Inflammatory macrophage (primary cell): ENCODE measurements at places on chromosomes 2 and 18.

GRCh38 chr2:29223851-29224692 is 108.9 kb downstream of the CLIP4 start:
- peak; percentile 89 for DNase-seq

- no peak for DNase-seq
These were observed 11.2 kb downstream of the PMAIP1 start for GRCh38 chr18:59910967-59911366.

DNA sequence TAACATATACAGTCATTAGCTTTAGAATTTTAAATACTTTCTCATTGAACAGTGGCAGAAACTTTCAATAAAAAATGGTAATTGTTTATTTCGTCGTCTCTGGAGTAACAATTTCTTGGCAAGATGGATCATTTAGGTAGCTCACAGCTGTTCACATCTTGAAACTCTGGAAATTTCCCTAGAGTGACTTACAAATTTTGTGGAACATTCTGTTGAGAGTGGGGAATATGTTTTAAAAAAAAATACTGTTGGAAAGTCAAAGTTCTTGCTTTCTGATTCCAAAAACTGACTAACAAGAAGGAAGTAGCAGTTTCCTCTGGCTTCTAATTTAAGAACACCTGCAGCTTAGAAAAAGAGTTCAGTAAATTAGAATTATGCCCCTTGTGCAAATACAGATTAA is 11.2 kb upstream of the CALCRL start:
- DNase-seq: no peak

GRCh38 chr18:10477121-10477862 is 22.9 kb downstream of the APCDD1 start:
- DNase-seq: no peak

DNA sequence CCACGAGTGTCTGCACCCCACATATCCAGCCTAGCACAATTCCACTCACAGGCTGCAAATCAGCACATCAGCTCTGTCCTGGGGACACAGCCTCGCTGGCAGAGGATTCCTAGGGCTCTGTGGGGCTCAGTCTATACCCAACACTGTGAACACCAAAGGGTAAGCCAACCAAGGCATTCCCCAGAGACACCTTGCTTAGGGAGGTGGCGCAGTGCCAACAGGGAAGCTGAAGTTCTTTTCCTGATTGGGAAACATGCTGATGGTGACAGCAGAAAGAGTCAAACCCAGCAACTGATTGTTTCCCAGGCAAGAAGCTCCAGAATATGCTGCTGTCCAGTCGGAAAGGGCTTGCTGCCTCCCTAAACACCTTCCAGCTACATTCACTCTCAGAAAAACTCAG is 55.8 kb downstream of the TTC32 start:
- no peak for DNase-seq
